ENCODE measurements at places on chromosomes 6 and 20.

DNA sequence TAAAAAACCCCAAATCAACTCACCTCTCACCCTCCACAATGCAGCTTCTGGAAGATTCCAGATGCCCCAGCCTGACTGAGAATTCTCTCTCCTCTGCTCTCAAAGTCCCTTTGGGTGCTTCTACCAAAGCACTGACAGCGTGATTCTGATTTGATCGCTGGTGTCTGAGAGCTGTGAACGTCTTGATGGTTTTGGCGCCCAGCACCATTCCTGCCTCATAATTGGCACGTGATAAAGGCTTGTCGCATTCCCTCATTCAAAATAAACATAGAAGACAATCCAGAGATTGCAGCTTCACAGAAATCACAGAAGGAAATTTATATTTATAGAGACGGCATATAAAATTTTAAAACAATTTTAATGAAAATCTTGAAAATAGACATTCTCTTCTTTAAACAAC, 24.1 kb upstream of the ECI2 start:
- no peak for DNase-seq

GRCh38 chr20:52402514-52402913, 210.9 kb upstream of the ZFP64 start:
- no peak for DNase-seq

- no peak for DNase-seq
Observed at GRCh38 chr6:33290459-33290858, 1.1 kb downstream of the PFDN6 start.

GRCh38 chr6:118890997-118891790, 2.8 kb upstream of the ASF1A start:
- DNase-seq, result no peak

DNA sequence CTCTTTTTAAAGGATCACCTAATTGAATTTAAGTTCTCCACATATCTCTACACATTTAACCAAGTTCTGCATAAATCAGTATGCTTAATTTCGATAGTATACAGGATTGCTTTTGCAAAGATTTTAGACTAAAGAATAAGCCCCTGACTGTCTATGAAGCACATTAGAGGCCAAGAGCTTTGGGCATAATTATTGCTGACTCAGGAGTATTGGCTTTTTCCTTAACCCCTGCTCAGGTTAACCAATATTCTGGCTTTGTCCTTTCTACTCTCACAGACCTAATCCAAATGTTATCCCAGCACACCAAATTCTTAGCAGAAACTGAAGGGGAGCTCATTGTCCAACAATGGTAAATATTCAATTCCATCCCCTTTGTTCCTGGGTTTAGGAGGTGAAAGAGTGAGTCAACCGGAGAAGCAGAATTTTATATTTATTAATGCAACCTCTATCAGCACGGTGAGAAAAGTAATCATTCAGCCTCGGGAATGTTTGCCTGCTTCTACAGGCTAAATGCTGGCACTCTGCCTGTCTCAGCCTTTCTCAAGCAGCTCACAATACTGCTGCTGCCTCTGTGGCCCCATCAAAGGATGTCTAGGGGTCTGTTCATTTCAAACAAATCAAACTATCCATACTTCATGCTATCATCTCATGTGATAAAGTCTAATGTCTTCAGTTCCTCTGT, 125.0 kb downstream of the SIM1 start:
- DNase-seq, result no peak

DNA sequence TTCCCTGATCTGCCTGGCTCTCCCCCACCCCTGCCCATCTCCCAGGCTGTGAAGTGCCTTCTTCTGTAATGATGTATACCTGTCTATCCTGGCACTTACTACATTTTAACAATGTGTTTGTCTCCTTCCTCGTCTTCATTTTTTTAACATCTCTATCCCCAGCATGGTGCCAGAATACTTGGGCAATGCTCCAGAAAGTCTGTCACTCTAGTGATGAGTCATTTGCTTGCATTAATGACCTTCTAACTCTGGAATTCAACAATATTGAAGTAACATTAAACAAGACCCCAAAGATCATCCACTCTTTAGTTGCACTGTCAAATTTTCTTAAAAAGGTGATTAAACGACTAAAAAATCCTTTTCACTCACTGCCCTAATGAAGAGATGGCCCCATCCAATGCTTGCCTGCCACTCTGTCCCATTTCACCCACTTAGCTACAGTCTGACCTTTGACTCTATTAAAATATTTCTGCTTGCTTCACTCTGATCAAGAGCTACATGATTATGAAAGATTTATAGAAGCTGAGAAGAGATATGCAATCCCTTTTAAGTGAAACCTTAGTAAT, 7.7 kb upstream of the KLHL31 start:
- peak; percentile 49 for DNase-seq

GRCh38 chr6:37354526-37355384, 972 bp downstream of the RNF8 start:
- DNase-seq, result no peak

GRCh38 chr6:108102965-108103364, 28.4 kb upstream of the OSTM1 start:
- DNase-seq, result no peak

- peak; percentile 64 for DNase-seq
Observed at GRCh38 chr6:21305893-21306332, 287.6 kb upstream of the SOX4 start.

DNA sequence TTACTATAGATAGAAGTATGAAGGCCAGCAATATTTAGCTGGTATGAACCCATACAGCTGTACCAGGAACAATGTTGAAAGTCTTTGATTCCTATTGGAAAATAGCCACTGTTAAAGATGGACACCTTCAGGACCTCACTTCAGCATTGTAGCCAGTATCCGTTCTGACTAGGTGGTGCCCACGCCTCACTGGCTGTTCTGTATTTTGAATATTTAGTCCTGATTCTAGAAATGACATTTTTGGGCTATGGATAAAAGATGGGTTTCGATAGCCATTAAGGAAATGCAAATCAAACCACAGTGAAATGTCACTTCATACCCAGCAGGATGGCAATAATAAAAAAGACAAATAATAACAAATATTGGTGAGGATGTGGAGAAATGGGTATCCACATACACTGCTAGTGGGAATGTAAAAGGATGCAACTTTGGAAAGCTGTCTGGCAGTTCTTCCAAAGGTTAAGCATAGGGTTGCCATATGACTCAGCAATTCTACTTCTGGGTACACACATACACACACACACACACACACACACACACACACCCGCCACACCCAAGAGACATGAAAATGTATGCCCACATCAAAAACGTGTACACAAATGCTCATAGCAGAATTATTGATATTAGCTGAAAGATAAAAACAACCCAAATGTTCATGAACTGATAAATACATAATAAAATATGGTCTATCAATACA, 56.8 kb downstream of the UTRN start:
- DNase-seq, result no peak

DNA sequence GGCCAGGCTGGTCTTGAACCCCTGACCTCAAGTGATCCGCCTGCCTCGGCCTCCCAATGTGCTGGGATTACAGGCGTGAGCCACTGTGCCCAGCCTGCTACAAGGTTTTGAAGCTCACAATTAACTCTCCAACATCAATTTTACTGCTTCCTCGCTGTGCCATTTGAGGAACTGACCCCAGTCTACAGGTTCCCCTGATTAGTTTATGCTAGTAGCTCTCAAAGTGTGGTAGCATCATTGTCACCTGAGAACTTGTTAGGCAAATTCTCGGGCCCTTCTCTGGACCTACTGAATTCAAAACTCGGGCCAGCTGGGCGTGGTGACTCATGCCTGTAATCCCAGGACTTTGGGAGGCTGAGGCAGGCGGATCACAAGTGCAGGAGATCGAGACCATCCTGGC, 49.4 kb downstream of the MCUR1 start:
- DNase-seq, result no peak

DNA sequence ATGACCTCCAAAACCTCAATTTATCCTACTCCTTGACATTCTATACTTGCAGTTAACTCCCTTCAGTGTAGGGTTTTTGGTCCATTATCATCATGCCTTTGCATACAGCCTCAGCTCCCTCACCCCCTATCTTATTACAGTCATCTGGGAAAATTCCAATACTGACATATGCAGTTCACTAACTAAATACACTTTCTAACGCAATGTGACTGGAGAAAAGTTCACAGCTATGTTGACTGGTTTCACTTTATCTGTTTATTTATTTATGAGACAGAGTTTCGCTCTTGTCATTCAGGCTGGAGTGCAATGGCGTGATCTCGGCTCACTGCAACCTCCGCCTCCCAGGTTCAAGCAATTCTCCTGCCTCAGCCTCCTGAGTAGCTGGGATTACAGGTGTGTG, 64.9 kb downstream of the CRYBG1 start:
- no peak for DNase-seq

DNA sequence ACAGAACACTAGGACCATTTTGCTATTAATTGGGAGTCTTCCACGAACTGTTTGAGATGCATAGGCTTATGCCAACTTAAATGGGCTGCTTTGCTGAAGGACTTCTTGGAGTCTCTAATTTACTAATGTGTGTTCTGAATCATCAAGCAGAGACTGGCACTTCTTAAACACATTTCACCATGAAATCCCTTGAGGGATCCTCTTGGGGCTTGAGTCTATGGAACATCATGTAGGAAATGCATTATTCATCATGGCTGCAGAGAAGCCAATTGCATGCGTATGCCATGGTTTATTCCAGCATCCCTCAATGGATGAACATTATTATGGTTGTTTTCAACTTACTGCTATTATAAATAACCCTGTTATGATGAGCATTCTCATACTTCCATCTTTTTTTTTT, 73.4 kb downstream of the FGD2 start:
- DNase-seq, result no peak

DNA sequence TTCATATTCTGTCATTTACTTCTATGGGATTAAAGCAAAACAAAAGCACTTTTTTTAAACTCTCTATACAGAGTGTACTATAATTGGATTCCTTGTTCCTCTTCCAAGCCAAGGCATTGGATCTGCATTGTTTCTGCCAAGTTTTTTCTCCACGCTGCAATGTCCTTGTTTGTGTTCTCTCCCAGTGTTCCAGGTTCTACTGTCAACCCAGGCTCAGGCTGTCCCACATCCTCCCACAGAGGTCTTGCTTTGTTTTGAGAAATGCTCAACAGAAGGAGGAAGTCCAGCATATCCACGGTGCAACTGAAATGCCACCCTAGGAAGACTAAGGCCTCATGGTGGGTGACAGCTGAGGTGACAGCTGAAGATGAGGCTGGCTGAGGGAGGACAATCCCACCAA, 287.1 kb upstream of the PRDM1 start:
- DNase-seq, result peak; percentile 40

DNA sequence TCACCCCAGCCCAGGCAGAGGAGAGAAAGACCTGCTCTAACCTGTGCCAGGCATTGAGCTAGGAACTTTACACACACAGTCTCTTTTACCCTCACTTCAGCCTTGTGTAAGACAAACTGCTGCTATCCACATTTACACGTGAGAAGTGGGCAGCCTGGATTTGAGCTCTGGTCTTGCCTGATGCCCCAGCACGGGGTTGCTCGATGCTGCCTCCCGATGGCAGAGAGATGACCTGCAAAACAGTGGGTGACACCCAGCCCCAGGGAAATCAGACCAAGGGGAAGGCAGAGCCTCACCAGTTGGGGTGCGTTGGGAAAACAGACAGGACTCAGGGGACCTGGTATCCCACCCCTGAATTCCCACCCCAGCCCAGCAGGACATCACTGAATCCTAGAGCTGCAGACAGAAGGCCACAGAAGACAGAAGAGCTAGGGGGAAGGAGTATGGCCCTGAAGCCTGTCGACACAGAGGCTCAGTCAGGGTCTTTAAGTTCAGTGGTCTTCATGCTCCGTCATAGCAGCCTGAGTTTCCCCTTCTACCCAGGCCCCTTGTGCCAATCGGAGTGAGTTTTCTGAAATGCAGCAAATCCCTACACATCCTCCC, 990 bp downstream of the BPI start:
- DNase-seq, result no peak

GRCh38 chr6:136544326-136544725, 5.9 kb downstream of the MAP7 start:
- no peak for DNase-seq

- DNase-seq, result no peak
Observed at GRCh38 chr6:140917911-140918310, 1214.8 kb upstream of the GJE1 start.

DNA sequence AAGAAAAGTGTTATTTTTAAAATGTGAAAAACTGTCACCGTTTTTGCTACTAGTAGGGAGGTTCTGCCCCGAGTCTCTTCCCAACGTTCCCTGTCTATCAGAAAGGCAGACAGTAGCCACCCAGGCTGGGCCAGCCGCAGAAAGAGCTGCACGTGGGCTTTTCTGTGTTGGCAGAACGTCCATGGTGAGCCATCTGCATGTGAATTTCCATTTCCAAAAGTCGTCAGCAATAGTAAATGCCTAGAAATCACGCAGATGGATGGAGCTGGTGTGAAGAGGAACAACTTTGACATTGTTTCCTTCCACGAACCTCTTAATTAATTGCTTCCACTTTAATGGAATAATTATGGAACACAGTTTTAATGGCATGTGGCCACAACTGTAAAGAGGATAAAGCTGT, 97.5 kb downstream of the FAM120B start:
- DNase-seq, result no peak

DNA sequence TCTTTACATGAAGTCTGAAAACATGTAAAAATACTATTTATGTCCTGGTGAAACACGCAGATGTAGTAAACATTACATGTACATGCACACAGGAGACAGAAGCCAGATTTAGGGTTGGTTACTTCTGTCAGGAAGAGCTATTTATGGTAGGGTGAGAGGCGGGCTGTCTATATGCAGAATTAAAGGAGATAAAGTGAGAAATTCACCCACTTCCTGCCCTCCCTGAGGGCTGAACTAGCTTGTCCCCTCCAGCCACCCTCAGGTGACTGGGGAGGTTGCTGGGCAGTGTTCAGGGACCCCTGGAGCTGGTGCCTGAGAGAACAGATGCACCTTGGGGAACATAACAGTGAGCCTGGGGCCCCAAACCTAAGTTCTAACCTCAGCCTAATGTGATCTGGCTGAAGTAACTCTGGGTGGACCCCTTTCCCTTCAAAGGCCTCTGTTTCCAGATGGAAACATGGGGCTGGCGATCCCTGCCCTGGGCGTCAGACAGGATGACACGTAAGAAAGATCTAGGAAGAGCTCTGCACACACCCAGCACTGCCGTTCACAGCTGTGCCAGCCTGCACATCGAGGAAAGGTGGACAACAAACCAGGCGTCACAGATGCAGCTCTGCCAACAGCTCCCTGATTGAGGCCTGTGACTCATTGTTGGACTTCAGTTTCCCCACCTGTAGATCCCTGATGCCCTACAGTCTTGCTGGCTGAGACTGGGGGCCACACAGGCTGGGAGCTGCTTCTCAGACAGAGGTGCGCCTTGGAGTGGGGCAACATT, 1.3 kb downstream of the PI16 start:
- no peak for DNase-seq

DNA sequence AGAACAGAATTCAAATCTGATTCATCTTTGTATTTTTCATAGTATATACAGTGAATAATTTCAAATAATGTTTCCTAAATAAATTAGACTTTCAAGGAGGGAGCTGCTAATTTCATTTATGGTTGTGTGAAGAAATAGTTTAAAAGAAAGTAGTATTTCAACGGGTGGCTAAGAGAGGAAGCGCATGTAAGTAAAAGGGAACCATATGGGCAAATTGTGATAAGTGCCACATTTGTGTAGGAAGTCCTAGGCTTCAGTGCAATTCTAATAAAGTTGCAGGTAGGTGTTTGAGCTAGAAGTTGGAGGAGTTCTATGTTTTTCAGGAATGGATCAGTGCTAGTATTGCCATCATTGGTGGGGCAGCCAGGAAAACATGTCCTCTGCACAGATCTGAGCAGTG, 178.8 kb upstream of the PRDM1 start:
- no peak for DNase-seq

GRCh38 chr20:8912731-8913130, 156.2 kb upstream of the PLCB4 start:
- no peak for DNase-seq
